Activated CD4-positive, alpha-beta T cell treated with anti-CD3 and anti-CD28 coated beads, Interleukin-2, amount 10 ng/mL, durations not matched to agents 7 days and 5 days (primary cell): ENCODE measurements at places on chromosomes 12 and 14. TPM values are rescaled to one million over a fixed set of nuclear protein-coding genes. Genes with fewer than 3 reads are reported as not detected.

Gene TMEM119
- total RNA-seq = 1.7 TPM

Gene LAG3
- total RNA-seq = 13.1 TPM

Gene SERPINA12
- total RNA-seq = not detected

Gene KIF26A
- total RNA-seq = 0.35 TPM

Gene IAPP
- not detected for total RNA-seq

Gene TAC3
- total RNA-seq = 0.25 TPM

DNA sequence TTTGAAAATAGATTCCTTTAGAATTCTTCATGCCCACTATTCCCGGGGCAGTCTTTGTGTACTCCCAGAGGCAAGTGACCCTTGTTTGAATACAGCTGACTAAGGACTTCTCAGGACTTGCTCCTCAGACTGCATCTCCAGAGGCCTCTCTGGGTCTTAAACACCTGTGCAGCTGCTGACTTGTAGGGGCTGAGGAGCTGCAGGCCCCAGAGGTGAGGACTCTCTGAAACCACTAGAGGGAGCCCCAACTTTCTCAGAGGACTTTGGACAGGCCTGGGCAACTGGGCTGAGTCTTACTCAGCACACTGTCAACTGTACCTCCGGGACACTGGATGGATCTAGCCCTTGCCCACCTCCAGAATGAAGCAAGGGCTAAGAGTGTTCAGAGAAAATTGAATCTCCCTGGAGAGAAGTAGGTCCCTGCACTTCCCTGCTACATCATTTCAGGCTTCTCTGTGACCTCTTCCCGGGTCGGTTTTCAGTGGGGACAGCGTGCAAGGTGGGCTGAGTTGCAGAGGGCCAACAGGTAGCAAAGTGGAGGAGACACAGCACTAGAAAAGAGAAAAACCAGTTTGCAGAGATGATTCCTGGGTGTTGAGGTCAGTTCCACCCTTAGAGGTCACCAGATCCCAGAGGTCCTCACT lies 164.6 kb downstream of the TMEM117 start:
- H3K27me3 ChIP-seq = no peaks in the 10 kb centered on the region
- no peaks in the 10 kb centered on the region for H3K4me1 ChIP-seq
- DNase-seq = peak; percentile 20
- no peak overlapping the region for H3K27ac ChIP-seq
- no peak overlapping the region for H3K4me3 ChIP-seq
- H3K36me3 ChIP-seq = no peaks in the 10 kb centered on the region

GRCh38 chr14:53542732-53543131 lies 389.6 kb upstream of the DDHD1 start:
- no peak overlapping the region for H3K4me3 ChIP-seq
- no peaks in the 10 kb centered on the region for H3K27me3 ChIP-seq
- H3K27ac ChIP-seq = no peak overlapping the region
- no peak for DNase-seq

DNA sequence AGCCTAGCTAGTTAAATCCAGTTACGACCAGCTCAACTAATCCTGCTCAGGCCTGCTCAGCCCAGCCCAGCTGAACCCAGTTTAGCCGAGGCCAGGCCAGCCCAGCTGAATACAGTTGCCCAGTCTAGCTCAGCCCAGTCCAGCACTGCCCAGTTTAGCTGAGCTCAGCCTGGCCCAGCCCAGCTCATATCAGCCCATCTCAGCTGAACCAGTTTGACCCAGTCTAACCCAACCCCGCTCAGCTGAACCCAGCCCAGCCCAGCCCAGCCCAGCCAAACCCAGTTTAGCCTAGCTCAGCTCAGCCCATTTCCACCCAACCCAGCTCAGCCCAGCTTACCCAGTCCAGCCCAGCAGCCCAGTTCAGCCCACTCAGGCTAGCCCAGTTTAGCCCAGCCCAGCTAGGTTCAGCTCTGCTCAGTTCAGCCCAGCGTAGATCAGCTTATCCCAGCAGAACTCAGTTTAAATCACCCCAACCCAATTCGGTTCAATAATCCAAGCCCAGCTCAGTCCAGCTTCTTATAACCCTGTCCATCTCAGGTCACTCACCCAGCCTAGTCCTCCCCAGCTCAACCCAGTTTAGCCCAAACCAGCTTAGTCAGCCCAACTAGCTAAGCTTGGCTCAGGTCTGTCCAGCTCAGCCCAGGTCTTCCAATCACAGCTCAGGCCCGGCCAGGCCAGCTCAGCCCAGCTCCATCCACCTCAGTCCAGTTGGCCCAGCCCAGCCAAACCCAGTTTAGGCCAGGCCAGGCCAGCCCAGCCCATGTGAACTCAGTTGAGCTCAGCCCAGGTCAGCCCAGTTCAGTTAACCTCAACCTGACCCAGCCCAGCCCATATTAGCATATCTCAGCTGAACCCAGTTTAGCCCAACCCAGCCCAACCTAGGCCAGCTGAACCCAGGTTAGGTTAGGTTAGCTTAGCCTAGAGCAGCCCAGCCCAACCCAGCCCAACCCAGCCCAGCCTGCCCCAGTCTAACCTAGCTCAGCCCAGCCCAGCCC lies 76.7 kb downstream of the TMEM121 start:
- no peaks in the 10 kb centered on the region for H3K27me3 ChIP-seq
- H3K4me3 ChIP-seq = no peak overlapping the region
- no peak overlapping the region for H3K27ac ChIP-seq
- H3K4me1 ChIP-seq = no peaks in the 10 kb centered on the region
- DNase-seq = no peak

- peak overlapping the region; percentile 98 for H3K4me3 ChIP-seq
- DNase-seq = no peak
- peaks cover 4% of the 10 kb centered on the region for H3K36me3 ChIP-seq
Observed at GRCh38 chr12:122976648-122976975, 1.6 kb downstream of the OGFOD2 start.

GRCh38 chr14:26338231-26338630 lies 259.6 kb downstream of the NOVA1 start:
- no peak for DNase-seq
- H3K4me3 ChIP-seq = no peak overlapping the region
- no peaks in the 10 kb centered on the region for H3K27me3 ChIP-seq

DNA sequence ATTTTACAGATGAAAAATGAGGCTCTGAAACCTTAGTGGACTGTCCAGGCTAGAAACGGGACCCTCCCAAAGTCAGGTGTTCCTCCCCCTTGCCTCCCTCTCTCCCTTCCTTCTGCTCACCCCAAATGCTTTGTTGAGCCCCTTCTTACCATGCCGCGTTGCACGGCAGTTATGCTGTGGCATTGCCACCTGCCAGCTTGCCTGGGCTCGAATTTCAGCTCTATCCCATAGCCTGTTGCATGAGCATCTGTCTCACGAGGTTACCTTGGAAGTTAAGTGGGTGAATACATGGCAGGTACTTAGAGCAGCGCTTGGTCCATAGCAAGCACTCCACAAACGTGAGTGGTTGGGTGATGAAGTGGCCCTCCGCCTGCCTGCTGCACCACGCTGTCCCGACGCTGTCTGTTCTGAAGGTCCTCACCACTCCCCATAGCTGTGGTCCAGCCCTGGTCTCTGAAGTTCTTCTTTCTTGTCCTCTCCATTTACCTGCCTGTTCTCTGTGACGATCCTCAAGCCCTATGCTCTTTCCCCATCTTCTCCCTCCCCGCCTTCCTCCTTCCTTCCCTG lies 269.9 kb downstream of the CACNA1C start:
- no peak overlapping the region for H3K27ac ChIP-seq
- peaks cover 10% of the 10 kb centered on the region for H3K27me3 ChIP-seq
- no peak overlapping the region for H3K4me3 ChIP-seq
- no peaks in the 10 kb centered on the region for H3K4me1 ChIP-seq

DNA sequence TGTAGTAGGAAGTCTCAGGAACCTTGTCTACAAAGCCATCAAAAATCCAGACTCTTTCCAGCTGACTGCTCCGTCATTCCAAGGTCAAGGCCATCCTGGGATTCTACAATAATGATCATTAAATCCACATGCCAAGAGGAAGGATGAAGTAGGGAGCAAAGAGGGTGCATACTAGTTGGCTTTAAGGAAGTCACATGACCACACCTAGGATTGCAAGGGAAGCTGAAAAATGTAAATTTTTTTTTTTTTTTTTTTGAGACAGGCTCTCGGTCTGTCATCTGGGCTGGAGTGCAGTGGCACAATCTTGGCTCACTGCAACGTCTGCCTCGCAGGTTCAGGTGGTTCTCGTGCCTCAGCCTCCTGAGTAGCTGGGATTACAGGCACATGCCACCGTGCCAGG lies 7.3 kb upstream of the MRPL42 start:
- H3K4me3 ChIP-seq = no peak overlapping the region
- peaks cover 2% of the 10 kb centered on the region for H3K4me1 ChIP-seq
- no peaks in the 10 kb centered on the region for H3K36me3 ChIP-seq
- H3K27me3 ChIP-seq = peaks cover 4% of the 10 kb centered on the region

DNA sequence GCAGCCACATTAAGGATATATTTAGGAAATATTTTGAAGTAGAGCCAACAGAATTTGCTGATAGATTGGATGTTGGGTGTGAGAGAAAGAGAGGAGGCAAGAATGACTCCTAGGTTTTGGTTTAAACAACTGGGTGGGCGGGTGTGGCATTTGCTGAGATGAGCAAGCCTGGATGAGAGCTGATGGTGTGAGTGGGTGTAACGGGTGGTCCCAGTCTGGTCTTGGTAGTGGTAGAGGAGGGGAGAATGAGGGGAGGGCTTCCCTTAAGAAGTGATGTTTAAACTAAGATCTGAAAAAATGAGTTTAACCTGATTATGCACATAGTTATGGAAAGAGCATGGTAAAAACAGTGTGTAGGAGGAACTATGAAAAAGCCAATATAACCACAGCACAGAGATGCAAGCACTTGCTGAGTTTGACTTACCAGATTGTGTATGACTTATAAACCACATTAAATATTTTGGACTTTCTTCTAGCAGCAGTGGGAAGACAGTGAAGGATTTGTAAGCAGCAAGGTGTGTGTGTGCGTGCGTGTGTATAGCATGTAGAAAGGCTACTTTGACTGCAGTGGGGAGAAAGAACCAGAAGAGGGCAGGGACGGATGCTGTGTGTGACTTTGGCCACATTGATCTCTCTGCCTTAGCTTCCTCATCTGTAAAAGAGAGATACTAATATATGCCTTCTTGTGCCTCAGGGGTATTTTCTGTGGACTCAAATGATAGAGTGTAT lies 139.7 kb downstream of the PRIMA1 start:
- H3K4me1 ChIP-seq = no peaks in the 10 kb centered on the region
- peaks cover 33% of the 10 kb centered on the region for H3K27me3 ChIP-seq
- no peak overlapping the region for H3K4me3 ChIP-seq
- DNase-seq = peak; percentile 14

DNA sequence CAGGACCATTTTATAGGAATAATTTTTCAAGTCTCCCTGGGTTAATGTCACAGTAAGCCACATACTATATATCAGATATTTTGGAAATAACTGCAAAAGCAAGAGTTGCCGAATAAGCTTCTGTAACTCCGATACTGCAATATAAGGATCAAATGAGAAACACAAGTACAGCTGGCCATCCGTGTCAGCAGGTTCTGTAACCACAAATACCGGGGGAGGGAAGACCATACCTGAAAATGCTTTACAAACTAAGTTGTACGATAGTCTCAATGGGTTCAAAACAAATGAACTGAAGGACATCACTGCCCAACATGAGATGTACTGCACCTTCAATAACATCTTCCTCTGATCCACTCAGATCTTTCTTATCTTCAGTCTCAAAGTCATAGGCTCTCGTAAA lies 1.8 kb downstream of the SYCP3 start:
- peaks cover 5% of the 10 kb centered on the region for H3K36me3 ChIP-seq
- H3K27ac ChIP-seq = no peak overlapping the region
- no peaks in the 10 kb centered on the region for H3K4me1 ChIP-seq
- no peaks in the 10 kb centered on the region for H3K27me3 ChIP-seq
- DNase-seq = no peak
- no peak overlapping the region for H3K4me3 ChIP-seq

- no peaks in the 10 kb centered on the region for H3K4me1 ChIP-seq
- H3K4me3 ChIP-seq = no peak overlapping the region
- H3K36me3 ChIP-seq = no peaks in the 10 kb centered on the region
- peak; percentile 56 for DNase-seq
Observed at GRCh38 chr12:40152783-40153383, 47.0 kb upstream of the SLC2A13 start.

DNA sequence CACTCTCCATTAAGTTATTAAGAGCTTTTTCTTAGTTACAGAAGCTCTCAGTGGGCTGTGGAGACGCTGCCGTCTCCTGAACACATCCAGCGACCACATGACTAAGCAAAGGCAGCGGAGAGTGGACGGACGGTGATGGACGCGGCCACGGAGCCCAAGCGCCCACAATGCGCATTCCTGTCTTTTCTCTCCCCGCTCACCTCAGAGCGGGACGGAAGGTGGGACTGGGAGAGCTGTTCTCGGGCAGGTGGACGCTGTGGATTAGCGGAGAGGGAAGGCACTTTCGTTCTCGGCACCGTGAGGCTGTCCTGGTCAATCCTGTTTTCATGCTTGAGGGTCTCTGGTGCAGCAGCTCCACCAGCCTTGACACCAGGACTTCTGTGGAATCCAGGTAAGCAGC lies 2.6 kb upstream of the ANKLE2 start:
- DNase-seq = no peak
- no peaks in the 10 kb centered on the region for H3K27me3 ChIP-seq
- H3K27ac ChIP-seq = no peak overlapping the region
- H3K36me3 ChIP-seq = peaks cover 22% of the 10 kb centered on the region
- H3K4me3 ChIP-seq = no peak overlapping the region
